Right hindlimb (tissue), 1 donor: ENCODE measurements at places on chromosomes 5 and 9.
A peak's percentile ranks its signal among the peaks of the same experiment; 100 is the strongest.

DNA sequence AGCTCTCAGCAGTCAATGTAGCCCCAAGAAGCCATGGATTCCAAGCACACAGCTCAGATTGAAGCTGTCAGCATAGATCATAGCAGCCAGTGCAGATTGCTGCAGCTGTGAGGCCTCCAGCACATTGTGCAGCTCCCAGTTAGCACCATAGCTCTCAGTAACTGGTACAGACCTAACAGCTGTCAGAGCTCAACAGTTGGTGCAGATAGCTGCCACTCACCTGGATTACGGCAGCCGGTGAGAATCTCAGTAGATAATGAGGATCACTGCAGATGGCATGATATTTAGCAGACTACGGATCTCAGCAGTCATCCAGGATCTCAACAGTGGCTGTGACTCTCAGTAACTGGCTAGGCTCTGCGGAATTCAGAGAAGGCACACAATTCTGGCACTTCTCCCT, 500.4 kb downstream of the TUSC1 start:
- no peak for DNase-seq

GRCh38 chr5:15487228-15487627, 12.8 kb upstream of the FBXL7 start:
- no peak for DNase-seq

- DNase-seq = no peak
These were observed 181.4 kb downstream of the FGF18 start for GRCh38 chr5:171600741-171601265.

- peak; percentile 76 for DNase-seq
These were observed 536 bp downstream of the FEM1C start for GRCh38 chr5:115544043-115544435.

- DNase-seq = peak; percentile 26
These were observed 404.6 kb downstream of the CSNK1G3 start for GRCh38 chr5:123916345-123917121.

GRCh38 chr5:120160124-120160895, 303.8 kb upstream of the PRR16 start:
- DNase-seq = no peak
